Stimulated activated CD4-positive, alpha-beta T cell treated with anti-CD3 and anti-CD28 coated beads, TNF-alpha, amount 100 ng/mL, for 4 hours (primary cell): ENCODE measurements at places on chromosomes 1 and 21.

- no peak for DNase-seq
Observed at GRCh38 chr1:109163551-109163950, 49.6 kb downstream of the ELAPOR1 start.

DNA sequence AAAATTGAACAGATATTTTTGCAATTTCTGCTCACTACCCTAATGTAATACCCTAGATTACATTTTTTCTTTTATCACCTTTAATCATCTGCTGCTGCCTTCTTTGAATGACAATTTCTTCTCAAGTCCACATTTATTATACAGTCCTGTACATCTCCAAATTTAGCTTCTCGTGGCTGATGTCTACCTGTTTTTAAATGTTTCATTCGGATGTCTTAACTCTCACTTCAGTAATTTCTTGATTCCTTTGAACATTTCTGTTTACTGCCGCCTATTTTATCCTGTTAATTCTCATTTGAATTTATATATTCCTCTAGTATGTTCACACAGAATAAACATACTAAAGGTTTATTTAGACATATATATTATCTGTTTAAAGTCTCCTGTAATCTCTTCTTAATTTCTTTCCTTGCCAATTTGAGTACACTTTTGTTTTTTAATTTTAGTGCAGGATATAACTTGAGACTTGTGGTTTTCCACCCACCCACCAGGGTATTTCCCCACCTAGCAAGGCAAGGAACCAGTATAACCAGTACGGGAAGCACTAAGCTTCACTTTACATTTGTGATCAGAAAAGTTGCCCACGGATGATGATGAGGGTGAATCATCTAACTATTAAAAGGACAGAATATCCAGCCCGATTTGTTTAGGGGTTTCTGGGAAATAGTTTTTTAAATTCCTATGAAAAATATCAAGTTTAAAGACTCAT is 12.7 kb downstream of the INSL5 start:
- DNase-seq = peak; percentile 56

GRCh38 chr1:94970783-94971182 is 43.9 kb upstream of the CNN3 start:
- no peak for DNase-seq

GRCh38 chr1:12088607-12089006 is 25.5 kb downstream of the TNFRSF8 start:
- DNase-seq = no peak

DNA sequence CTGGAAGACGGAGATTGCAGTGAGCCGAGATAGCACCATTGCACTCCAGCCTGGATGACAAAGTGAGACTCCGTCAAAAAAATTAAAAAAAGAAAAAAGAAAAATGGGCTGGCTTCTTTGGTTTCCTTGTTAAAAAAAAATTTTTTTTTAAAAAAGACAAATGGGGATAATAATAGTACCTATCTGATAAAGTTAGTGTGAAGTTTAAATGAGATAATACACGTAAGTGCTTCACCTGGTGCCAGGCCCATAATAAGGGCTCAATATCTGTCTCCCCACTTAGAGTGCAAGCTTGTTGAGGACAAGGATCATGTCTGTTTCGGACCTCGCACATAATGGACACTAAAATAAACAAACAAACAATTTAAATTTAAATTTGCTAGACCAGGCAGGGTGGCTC is 30.0 kb upstream of the HTR1D start:
- no peak for DNase-seq

- DNase-seq = no peak
Observed at GRCh38 chr1:1345860-1346500, 3.2 kb downstream of the DVL1 start.

- no peak for DNase-seq
Observed at GRCh38 chr1:16189003-16189402, 23.4 kb downstream of the ARHGEF19 start.

DNA sequence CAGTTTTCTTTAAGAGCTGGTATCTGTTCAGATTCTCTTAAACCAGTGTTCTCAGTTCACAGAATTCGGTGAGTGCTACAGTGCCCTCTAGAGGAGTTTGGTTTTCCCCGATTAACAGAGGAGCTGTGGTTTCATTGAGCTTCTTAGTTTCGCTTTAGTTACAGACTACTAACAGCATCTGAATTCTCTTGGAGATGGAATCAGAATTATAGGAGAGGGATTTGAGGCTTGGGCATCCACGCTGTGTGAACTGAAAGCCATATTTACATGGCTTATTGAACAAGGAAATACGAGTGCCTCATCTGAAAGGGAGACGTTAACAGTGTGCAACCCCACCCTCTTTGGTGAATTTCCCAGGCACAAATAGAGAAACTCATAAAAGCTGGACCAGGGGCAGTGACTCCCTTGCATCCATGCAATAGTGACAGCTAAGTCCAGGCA is 202.0 kb downstream of the USH2A start:
- DNase-seq = no peak

DNA sequence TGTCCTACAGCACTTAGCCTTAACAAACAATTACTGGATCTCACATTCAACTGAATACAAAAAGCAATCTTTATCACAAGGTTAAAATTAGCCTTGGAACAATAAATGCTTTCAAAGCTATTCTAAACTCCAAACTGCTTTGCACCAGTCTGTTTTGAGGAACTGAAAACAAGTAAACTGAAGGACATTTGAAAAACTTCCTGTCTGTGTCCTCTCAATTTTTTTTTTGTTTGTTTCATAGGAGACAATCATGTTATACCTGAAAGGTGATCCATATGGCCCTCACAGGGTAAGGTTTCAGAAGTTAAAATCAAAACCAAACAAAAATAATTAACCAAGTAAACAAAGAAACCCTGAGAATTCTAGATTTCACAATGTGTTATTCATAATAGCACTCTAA is 459.1 kb downstream of the DPYD start:
- DNase-seq = no peak

DNA sequence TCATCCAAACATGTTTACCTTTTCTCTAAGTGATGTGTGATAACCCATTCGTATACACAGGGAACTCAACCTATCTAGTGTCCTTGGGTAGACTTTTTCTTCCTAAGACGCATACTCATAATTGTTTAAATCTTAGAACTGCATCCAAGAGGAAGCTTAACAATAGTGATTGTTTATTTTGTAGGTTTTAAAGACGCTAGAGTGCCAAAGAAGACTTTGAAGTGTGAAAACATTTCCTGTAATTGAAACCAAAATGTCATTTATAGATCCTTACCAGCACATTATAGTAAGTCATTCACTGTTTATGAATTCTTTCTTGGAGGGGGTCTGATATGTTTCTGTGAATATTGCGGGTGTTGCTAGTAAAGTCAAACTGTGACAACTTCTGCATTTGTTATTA is 25.4 kb downstream of the PLA2G4A start:
- DNase-seq = no peak

DNA sequence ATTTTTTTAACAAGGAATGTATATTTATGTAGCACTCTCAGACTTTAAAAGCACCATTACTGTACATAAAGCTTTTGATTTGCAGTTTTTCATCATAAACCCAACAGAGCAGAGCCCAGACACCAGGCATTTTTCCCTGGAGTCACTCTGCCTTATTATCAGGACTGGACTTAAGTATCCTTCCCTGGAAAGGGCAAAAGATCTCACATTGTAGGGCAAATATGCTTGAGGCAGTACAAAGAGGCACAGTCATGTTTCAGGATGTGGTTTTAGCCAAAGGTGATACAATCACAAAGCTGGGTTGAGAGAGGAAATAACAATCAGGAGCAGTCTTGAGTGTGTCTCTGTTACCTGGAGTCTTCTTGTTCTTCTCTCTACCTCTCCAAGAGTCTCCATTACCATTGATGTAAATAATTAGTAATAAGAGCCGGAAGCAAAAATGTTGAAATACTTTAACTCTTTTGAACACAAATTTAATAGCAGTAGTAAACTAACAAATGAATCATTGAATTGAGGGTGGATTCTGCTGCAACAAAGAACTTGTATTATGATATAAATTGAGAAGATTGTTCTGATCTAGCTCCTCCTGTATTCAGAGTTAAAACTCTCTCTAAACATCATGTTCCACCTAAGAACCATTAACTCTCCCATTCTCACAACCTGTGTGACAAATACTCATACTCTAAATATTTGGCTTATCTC is 160.5 kb downstream of the LTN1 start:
- no peak for DNase-seq

- DNase-seq = no peak
Observed at GRCh38 chr1:107883562-107883961, 81.4 kb downstream of the VAV3 start.

GRCh38 chr1:234582186-234582585 is 27.8 kb downstream of the IRF2BP2 start:
- DNase-seq = no peak

DNA sequence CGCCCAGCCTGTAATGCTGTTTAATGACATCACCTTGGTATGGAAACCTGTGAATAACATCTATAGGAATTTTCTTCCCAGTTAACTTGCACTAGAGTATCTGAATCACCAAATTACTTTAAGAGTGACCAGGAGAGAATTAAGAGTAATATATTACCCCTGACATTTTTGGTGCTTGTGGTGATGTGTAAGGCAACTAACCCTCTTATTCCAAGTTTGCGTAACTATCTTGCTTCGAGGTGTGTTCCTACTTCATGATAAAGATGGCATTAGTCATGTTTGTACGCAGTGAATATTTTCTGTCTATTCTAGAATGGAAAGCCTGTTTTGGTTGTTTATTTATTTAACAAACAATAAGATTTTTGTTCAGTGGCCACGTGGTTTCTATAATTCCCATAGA is 131.3 kb downstream of the ZP4 start:
- no peak for DNase-seq

DNA sequence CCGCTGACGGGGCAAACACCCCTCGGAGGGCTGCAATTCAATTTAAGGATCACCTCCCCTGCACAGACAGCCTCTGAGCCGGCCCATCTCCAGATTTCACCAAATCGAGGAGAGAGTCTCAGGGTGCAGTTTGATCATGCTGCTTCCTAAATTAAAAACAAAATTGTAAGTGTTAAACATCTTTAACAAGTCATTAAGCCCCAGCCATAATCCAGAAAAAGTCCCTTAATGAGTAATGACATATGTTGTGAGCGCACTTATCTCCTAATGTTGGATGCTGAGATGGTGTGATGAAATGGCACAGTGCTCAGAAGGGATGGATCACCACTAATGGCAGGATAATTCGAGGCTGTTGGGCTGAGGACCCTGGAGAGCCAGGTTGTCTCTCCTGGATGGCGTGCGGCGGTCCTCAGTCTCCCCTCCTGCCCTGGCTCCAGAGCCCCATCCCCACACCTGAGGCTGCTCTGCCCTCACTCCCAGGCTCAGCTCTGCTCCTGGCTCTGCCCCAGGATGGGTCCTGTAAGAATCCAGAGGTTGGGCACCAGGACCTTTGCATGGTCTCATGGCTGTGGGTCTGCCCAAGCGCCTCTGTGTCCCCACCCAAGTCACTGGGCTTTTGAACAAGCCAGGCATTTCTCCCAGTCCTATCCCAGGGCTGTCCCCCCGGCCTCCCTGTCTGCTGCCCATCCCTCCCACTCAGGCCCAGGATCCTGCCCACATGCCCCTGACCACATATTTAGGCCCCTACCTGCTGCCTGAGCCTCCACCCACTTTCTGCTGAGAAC is 224.4 kb upstream of the POU3F1 start:
- DNase-seq = no peak

GRCh38 chr1:94418664-94419655 is 771 bp downstream of the ABCD3 start:
- no peak for DNase-seq

GRCh38 chr1:188062456-188062855 is 1233.7 kb downstream of the PLA2G4A start:
- no peak for DNase-seq

GRCh38 chr1:14765773-14766172 is 167.3 kb downstream of the KAZN start:
- DNase-seq = no peak

DNA sequence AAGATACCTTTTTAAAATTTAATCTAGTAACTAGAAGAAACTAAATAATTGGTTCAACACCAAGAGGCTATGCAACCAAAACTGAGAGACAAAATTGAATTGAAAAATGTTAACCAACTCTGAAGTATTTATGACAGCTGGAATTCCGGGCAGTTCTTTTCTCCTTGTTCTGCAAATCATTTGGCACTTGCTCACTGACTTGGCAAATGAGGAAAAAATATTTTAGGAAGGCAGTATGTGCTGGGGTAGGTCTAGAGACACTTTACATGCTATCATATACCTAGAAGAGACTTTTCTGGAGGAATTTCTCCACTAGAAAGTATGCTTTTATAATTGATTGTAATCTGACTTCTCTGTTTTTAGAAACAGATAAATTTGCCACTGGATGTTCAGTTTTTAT is 22.1 kb upstream of the SH3D21 start:
- DNase-seq = no peak

GRCh38 chr1:6459850-6460265 is 6.1 kb downstream of the TNFRSF25 start:
- peak; percentile 32 for DNase-seq

DNA sequence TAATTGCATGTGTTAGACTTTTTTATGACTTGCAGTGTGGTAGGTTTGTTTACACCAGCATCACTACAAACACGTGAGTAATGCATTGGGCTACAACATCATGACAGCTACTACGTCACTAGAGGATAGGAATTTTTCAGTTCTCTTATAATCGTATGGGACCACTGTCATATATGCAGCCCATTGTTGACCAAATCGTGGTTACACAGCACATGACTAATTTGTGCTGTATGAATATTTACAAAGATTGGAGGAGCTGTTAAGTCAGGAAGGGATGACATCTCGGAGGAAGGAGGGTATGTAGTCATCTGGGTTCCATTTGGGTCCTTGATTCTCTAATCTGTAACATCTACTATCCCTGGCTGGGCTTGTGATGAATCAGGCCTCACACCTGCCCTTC is 270.9 kb downstream of the TNR start:
- DNase-seq = no peak

- no peak for DNase-seq
Observed at GRCh38 chr21:39429445-39429844, 16.1 kb downstream of the LCA5L start.

GRCh38 chr1:220291580-220291979 is 19.3 kb upstream of the RAB3GAP2 start:
- DNase-seq = no peak

- DNase-seq = no peak
Observed at GRCh38 chr1:94142583-94142982, 21.6 kb upstream of the ABCA4 start.

DNA sequence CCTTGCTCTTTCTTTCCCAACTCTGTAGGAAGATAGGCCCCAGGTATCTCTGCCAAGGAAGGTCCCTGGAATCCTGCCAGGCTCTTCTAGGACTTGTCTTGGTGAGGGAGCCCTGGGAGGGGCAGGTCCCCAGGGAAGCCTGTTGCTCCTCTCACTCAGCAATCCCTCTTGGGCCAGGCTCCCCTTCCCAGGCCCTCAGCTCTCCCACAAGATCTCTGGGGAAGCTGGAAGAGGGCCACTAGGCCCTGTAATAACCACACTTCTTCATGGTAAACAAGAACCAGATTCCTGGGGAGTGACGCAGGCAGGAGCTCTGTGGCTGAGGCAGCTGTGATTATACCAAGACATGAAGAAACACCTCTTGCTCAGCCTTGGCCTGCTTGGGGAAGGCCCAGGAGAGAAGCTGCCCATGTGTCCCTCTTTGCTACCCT is 9.9 kb upstream of the MAPKAPK2 start:
- no peak for DNase-seq

GRCh38 chr1:36920801-36921405 is 113.4 kb downstream of the GRIK3 start:
- no peak for DNase-seq

- no peak for DNase-seq
Observed at GRCh38 chr1:86618358-86618757, 71.5 kb downstream of the CLCA4 start.
